ENCODE measurements at places on chromosomes 13 and 19. TPM values are rescaled to one million over a fixed set of nuclear protein-coding genes. Genes with fewer than 3 reads are reported as not detected.
A peak's percentile ranks its signal among the peaks of the same experiment; 100 is the strongest.

GRCh38 chr19:17604372-17605025 lies 49.0 kb downstream of the COLGALT1 start:
- no peak for DNase-seq

DNA sequence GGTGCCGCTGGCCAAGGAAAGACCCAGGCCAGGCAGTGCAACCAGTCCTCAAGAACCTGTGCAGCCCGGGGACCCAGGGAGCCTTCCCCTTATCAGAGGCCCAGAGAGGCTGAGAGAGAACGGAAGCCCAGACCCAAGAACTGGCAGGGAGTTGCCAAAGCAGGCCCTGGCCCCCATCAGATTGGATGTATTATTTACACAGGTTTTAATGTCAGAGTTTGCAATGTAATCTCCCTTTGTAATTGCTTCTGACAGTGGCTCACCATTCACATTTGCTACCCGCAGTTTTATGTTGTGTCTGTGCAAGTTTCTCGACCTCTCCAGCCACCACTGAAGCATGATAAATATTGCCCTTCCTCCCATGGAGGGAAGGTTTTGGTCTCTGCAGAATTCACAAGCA lies 660.9 kb downstream of the LIG4 start:
- DNase-seq = no peak

PLPPR3 gene
- not detected for total RNA-seq

TINCR gene
- total RNA-seq = not detected

DNA sequence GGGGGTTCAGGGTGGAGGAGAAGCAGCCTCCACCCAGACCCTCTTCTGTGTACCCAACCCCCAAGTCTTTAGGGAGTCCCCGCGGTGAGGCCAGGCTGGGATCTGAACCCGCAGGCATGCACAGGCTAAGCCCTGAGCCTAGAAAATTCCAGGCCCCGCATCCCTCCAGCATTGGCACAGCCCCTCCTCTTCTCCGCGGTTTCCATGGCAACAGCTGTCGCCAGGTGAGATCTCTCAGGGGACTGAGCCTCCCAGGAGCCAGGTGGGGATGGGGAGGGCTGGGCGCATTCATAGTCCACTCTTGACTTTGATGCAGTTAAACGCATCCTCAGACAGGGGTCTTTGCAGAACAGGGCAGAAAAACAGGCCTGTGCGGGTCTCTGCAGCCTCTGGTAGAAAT lies 48.3 kb upstream of the USP29 start:
- DNase-seq = no peak

GRCh38 chr19:49065905-49066512 lies 1.4 kb upstream of the NTF4 start:
- DNase-seq = no peak

DNA sequence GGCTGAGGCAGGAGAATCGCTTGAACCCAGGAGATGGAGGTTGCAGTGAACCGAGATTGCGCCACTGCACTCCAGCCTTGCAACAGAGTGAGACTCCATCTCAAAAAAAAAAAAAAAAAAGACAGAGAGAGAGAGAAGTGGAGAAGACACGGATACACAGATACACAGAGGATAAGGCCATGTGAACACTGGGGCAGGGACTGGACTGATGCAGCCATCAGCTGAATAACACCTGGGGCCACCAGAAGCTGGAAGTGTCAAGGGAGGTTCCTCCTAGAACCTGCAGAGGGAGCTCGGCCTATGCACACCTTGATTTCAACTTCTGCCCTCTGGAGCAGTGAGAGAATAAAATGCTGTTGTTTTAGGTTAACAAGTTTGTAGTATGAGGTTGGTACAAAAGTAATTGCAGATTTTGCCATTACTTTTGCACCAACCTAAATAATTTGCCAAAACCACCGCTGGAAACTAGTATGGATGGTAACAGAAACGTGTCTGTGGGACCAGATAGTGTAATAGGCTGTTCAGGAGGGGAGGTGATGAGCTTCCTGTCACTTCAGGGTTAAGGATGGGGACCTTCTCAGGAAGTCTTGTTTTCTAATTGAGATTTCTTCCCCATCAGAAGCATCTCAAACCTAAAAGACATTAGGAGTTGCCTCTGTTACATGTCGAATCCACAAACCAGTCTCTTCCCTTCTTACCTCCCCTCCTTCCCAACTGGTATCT lies 36.4 kb upstream of the IGSF23 start:
- DNase-seq = peak; percentile 80

DNA sequence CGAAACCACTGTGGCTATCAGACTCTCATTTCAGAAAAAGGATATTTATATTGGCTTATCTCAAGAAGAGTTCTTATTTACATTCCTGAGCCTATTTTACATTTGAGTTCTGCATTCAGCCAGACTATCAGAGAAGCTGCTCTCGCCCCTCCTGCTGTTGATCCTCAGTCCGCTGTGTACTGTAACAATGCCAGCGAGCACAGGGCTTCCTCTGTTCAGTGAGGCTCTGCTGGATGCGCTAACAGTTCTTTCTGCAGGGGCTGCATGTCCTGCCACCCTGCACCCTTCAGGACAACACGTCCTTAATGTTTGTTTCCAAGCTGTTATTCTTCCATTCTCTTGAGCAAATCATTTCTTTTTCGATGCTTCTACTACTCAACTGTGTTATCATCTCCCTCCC lies 463.7 kb upstream of the SGCG start:
- DNase-seq = no peak

DNA sequence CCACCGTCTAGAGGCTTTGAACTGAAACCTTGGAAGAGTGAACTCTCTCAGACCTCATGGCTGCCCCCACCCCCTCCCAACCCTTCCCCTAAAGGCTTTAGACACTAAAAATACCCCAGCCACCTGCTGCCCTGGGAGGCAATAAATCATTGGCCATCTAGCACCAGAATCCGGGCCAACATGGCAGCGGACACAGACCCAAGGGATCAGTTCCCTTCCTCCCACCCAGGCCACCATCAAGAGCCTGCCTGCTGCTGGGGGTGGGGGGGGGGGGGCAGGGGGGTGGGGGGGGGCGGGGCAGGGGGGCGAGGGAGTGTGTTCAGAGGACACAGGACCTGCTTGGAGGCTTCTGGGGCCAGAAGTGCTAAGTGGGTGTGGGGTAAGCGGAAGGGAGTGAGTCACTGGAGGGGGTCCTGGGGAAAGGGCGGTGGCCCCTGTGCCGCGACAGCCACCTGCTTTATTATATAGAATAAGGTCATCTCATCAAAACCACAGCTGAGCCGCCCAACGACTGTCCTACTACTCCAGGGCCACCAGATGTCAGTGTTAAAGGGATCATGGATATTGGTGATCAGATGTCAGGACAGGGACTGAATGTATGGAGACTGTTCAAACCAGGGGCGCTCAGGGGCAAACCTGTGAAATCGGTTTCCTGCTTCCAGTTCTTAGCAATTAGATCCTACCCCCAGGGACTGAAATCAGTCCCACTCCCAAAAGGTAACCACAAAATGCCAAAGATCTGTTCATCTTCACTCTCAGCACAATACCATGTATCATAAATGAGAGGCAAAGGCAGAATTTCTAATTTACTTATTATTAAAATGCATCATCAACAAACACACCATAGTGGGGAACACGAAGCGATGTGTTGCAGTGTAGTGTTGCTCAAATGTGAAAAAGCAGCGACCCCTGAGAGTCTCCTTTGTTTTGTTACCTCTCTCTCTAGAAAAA lies 24.3 kb downstream of the ARL11 start:
- peak; percentile 30 for DNase-seq

GRCh38 chr19:15297416-15298224 lies 34.7 kb downstream of the BRD4 start:
- DNase-seq = no peak

CLEC4M gene
- not detected for total RNA-seq

DNA sequence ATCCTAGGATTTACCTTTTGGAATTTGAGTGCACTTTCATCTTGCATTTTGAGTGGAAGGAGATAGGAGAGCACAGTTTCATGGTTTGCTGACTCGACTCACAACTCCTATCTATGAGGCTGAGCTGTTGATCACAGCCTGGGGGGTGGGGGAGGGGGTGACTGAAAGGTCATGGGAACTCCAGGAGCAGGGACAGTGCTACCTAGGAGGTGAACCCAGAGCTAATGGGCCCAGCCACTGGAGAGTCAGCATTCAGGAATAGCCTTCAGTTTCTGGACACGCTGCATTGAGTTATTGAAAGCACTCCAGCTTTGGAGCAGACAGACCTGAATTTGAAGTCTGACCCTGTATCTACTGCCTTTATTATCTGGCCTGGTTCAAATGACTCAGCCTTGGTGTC lies 339.9 kb downstream of the SLC7A1 start:
- DNase-seq = no peak

DNA sequence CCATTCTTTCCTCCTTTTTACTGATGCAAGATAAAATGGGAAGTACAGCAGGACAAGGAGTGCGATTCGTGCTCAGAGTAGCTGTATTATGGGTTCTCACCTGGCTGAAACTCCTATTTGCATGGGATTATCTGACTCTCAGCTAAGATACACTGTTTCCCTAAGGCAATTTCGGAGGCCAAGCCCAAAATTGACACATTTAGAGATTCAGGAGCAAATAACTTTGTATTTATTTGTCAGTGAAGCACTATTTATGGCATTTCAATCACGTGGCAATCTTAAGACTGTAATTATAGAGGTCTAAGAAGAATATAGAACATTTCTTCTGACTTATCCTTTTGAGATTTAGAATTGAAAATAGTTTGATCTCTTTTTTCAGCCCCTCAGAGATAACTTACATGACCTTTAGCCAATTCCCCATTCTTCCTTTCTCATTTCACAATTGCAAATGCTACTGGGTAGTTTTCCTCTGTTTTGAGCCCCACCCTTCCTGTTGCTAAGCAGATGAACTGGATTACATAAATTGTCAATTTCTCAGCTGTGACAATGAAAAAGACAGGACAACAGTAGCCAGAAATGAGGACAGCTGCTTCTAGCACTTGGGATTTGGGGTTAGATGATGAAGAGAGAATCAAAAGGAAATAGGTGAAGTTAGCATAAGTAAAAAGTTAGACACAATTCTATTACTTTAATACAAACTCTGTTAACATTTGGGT lies 122.7 kb upstream of the FRY start:
- DNase-seq = no peak

- DNase-seq = no peak
Observed at GRCh38 chr19:13208672-13209483, 58.7 kb downstream of the IER2 start.

- peak; percentile 43 for DNase-seq
Observed at GRCh38 chr13:67229481-67230403, at the start of gene PCDH9. Gene PCDH9, minus strand, starts transcription at chr13:67230336. Its CDS starts 1,896 bp downstream, at chr13:67228440.

DNA sequence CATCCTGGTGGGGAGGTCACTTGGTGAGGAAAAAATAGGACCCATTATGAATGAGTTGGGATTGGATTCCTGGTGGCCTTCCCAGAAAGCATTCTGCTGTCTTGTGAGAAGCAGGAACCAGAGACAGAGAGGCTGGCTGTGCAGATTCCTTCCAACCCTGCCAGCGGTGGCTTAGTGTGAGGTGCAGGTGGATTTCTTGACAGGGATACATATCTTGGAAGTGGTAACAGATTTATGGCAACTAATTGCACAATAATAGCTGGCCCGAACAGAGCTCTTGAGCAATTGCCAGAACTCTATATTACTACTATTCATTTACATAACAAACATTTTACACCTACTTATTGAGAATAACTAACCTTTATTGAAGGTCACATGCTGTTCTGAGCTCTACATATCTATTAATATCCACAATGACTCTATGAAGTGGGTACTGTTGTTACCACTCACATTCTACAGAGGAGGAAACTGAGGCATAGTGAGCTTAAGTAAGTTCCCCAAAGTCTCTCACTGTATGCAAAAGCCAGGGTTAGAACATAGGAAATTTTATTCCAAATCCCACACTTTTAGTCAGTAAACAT lies 173.9 kb upstream of the SERP2 start:
- peak; percentile 49 for DNase-seq

GRCh38 chr13:76969488-76970365 lies 21.4 kb downstream of the ACOD1 start:
- DNase-seq = no peak

DNA sequence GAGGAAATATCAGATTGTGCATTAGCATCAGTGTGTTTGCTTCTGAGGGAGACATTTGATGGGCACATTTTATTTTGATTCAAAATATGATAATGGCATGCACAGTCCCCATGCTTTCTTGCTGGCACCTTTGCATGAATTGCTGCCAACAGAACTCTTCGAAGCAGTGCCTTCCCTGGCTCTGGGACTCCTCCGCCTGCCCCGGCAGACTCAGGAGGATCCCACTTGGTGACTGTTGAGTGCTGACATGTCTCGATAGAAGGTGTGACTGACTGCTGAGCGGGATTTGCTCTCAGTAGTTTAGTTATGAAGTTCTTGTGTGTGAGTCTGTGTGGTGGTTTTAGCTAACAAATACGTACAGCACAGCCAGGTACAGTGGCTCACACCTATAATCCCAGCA lies 239.7 kb downstream of the FGF9 start:
- DNase-seq = no peak

BRME1 gene
- total RNA-seq = 0.87 TPM

- no peak for DNase-seq
Observed at GRCh38 chr13:106159295-106160195, 375.9 kb downstream of the EFNB2 start.

GRCh38 chr13:80605011-80605410 lies 264.1 kb upstream of the SPRY2 start:
- DNase-seq = no peak

ZNF560 gene
- not detected for total RNA-seq

DNA sequence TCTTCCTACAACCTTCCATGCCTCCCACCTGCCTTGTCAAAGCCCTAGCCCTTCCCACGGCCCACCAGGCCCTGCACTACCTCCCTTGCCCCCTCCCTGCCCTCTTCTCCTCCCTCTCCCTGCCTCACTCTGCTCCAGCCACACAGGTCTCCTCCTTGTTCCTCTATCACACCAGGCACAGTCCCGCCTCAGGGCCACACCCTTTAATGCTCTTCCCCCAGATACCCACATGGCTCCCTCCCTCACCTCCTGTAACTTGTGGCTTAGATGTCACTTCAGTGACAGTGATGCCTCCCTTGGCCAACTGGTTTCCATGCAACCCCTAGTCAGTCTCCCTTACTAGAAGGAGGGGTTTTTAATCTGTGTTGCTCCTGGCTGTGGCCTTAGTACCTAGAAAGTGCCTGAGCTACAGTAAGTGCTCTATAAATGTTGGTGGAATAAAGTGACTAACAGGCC lies 1.3 kb downstream of the SIRT6 start:
- no peak for DNase-seq

LRG1 gene
- total RNA-seq = 7.0 TPM

DNA sequence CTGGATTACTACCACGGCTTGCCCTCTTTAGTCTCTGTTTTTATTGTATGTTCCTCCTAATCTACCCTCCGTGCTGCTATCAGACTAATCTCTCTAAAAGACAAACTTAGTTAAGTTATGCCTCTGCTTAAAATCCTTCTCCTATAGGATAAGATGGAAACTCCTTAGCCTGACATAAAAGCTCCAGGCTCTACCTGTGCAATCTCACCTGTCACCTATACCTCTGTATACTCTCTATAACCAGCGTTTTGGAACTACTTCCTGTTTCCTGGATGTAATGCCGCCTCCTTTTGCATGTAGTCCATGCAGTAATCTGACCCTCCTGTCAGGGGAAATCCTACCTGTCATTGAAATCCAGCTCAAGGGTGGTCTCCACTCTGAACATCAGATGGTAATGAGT lies 41.2 kb downstream of the OLFM4 start:
- DNase-seq = no peak

All from stomach (tissue), 19 donors.